ENCODE measurements at places on chromosomes 1 and 21. TPM values are rescaled to one million over a fixed set of nuclear protein-coding genes. Genes with fewer than 3 reads are reported as not detected.

DNA sequence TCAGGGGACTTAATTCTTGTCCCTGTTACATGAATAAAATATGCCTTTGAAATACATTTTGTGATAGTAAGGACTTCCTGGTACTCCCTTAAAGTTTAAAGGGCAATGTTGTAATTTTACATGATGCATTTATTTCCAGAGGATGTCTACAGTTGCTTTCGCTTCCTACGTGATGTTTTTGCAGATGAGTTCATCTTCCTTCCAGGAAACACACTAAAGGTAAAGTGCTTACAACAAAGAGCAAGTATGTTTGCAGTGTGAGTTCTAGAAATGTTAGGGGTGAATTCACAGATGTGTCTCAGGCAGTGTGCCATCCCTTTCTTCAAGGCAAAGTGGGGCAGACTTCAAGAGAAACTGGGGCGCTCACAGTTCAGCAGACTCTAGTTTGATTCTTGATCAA is 31.2 kb downstream of the GNPAT start:
- no peak for DNase-seq
- peaks cover 23% of the 10 kb centered on the region for H3K36me3 ChIP-seq
- H3K4me3 ChIP-seq = no peak overlapping the region
- H3K27me3 ChIP-seq = no peaks in the 10 kb centered on the region

DNA sequence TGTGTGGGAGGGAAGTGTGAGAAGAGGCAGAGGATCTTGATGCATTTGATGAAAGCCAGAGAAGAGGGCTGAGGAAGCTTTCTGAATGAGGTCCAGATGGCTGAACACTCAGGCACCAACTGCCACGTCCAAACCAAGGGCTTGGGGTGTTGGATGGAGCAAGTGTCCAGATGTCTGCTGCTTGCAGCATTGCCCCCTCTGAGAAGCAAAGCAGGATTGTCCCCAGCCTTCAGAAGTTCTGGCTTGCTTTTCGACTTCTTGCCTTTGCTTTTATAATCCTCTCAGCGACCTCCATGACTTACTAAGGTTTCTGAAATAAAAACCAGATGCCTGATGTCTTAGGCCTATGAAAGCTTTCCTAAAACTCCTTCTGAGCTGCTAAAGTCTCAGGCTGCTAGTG is 182.5 kb downstream of the HUNK start:
- no peaks in the 10 kb centered on the region for H3K4me1 ChIP-seq
- DNase-seq = no peak
- H3K27me3 ChIP-seq = no peaks in the 10 kb centered on the region
- no peak overlapping the region for H3K4me3 ChIP-seq

DNA sequence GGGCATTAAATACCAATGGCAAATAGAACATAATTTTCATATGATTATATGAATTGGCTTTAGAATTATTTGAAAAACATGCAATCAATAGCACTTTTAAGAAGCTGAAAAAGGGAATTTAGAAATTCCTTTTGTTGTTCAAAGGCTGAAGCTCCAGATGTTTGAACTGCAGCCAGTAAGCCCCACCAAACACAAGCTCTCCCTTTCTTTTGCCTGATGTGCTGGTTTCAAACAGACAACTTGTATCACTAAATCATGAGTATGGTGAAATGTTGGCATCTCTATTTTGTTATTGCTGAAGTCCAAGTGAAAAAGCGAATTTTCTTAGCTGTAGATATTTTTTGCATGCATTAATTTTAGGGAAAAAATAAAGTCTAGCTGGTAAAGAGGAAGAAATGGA is 27.5 kb upstream of the NCAM2 start:
- no peaks in the 10 kb centered on the region for H3K36me3 ChIP-seq
- H3K4me1 ChIP-seq = no peaks in the 10 kb centered on the region

The ZNF683 gene
- not detected for total RNA-seq

The ADAMTSL4 gene
- total RNA-seq = 0.21 TPM

The SLC6A17 gene
- not detected for total RNA-seq

DNA sequence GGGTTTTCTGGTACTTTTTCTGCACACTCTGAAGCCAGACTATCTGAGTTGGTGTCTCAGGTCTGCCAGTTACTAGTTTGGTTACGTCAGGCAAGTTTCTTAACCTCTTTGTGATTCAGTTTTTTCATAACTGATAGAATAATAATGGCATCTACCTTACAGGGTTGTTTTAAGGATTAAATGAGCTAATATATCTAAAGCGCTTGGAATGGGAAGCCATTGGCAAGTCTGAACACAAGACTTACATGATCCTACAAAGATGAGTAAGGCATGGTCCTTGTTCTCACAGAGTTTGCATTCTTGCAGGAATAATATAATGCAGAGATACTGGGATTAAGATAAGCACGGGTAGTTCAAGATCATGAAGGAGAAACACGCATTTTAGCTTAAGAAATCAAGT is 9.2 kb upstream of the DENND2D start:
- H3K4me1 ChIP-seq = peaks cover 39% of the 10 kb centered on the region
- DNase-seq = no peak
- no peaks in the 10 kb centered on the region for H3K36me3 ChIP-seq
- H3K27ac ChIP-seq = no peak overlapping the region

GRCh38 chr1:204477036-204477740 is 17.4 kb downstream of the PIK3C2B start:
- DNase-seq = no peak
- no peak overlapping the region for H3K27ac ChIP-seq
- peaks cover 4% of the 10 kb centered on the region for H3K36me3 ChIP-seq
- no peaks in the 10 kb centered on the region for H3K27me3 ChIP-seq

The BGLAP gene
- 0.40 TPM for total RNA-seq

DNA sequence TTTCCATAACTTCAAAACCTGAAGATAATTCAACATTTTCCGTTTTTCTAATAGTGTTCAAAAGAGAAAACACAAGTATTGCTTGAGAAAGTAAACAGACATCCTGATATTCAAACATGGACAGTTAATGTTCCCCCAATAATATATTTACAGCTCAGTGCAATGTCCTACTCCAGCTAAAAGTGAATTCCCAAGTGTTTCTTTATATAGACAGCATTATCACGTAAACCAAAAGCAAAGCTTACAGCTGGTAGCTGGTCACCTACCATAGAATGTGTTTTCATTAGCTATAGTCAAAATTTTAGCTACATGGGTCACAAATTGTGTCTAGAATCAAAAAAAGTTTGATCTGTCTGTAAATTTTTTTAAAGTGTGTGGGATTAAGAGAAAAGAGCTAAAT is 34.9 kb downstream of the WLS start:
- no peaks in the 10 kb centered on the region for H3K4me1 ChIP-seq
- no peak overlapping the region for H3K27ac ChIP-seq
- no peak overlapping the region for H3K4me3 ChIP-seq
- no peak for DNase-seq

- no peak for DNase-seq
- H3K36me3 ChIP-seq = no peaks in the 10 kb centered on the region
- no peak overlapping the region for H3K27ac ChIP-seq
- H3K4me1 ChIP-seq = no peaks in the 10 kb centered on the region
- peaks cover 7% of the 10 kb centered on the region for H3K27me3 ChIP-seq
Measured at GRCh38 chr1:212514782-212515181, 82.1 kb downstream of the NENF start.

GRCh38 chr21:21734088-21734487 is 735.9 kb downstream of the NCAM2 start:
- no peak overlapping the region for H3K4me3 ChIP-seq
- H3K27me3 ChIP-seq = no peaks in the 10 kb centered on the region
- H3K4me1 ChIP-seq = no peaks in the 10 kb centered on the region
- no peak overlapping the region for H3K27ac ChIP-seq
- no peaks in the 10 kb centered on the region for H3K36me3 ChIP-seq

The LCE1F gene
- not detected for total RNA-seq

DNA sequence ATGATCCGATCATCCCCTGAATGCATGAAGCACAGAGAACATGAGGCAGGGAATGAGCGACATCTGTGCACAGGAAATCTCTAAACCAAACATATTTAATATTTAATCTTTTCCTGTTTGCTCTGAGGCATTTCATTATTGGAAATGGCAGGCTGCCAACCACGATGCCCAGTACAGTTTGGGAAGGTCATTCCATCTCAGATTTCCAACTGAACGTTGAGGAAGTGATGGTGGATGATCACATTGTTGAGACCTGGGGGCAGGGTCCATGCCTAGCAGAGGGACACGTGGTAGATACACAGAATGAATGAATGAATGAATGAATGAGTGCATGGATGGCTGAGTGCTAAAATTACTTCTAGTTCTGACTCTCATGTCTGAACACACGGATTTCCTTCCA is 15.9 kb upstream of the FASLG start:
- H3K36me3 ChIP-seq = no peaks in the 10 kb centered on the region
- no peak for DNase-seq
- peaks cover 10% of the 10 kb centered on the region for H3K27me3 ChIP-seq
- H3K4me1 ChIP-seq = peaks cover 31% of the 10 kb centered on the region
- H3K4me3 ChIP-seq = no peak overlapping the region

- no peaks in the 10 kb centered on the region for H3K4me1 ChIP-seq
- no peaks in the 10 kb centered on the region for H3K27me3 ChIP-seq
- H3K27ac ChIP-seq = no peak overlapping the region
- H3K4me3 ChIP-seq = no peak overlapping the region
- no peaks in the 10 kb centered on the region for H3K36me3 ChIP-seq
Measured at GRCh38 chr21:19609611-19610010, 1206.0 kb upstream of the TMPRSS15 start.

GRCh38 chr1:117636637-117637425 is 31.0 kb downstream of the TENT5C start:
- peaks cover 3% of the 10 kb centered on the region for H3K27me3 ChIP-seq
- no peaks in the 10 kb centered on the region for H3K36me3 ChIP-seq
- H3K4me3 ChIP-seq = no peak overlapping the region
- H3K27ac ChIP-seq = no peak overlapping the region
- H3K4me1 ChIP-seq = peaks cover 26% of the 10 kb centered on the region

The SLC30A1 gene
- total RNA-seq = 14.1 TPM

GRCh38 chr21:45709173-45709572 is 65.6 kb downstream of the PCBP3 start:
- H3K4me1 ChIP-seq = no peaks in the 10 kb centered on the region
- no peaks in the 10 kb centered on the region for H3K27me3 ChIP-seq
- no peak for DNase-seq
- H3K4me3 ChIP-seq = no peak overlapping the region
- no peaks in the 10 kb centered on the region for H3K36me3 ChIP-seq
- no peak overlapping the region for H3K27ac ChIP-seq

DNA sequence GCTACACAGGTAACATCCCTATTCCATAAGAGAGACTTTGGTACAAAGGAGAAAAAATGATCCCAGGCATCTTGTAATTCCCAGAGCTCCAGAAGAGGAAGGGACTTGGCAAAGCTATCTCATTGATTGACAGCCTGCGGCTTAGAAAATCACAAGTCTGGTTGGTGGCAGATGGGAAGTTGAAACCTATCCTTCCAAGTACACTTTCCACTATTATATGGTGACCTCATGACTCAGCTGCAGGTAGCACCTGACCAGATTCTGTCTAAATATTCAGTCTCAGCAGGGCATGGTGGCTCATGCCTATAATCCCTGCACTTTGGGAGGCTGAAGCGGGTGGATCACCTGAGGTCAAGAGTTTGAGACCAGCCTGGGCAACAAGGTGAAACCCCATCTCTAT is 89.9 kb downstream of the TIAM1 start:
- H3K4me1 ChIP-seq = no peaks in the 10 kb centered on the region

- H3K27me3 ChIP-seq = no peaks in the 10 kb centered on the region
- H3K36me3 ChIP-seq = no peaks in the 10 kb centered on the region
- H3K27ac ChIP-seq = no peak overlapping the region
Measured at GRCh38 chr1:227838181-227838580, 22.7 kb downstream of the PRSS38 start.

DNA sequence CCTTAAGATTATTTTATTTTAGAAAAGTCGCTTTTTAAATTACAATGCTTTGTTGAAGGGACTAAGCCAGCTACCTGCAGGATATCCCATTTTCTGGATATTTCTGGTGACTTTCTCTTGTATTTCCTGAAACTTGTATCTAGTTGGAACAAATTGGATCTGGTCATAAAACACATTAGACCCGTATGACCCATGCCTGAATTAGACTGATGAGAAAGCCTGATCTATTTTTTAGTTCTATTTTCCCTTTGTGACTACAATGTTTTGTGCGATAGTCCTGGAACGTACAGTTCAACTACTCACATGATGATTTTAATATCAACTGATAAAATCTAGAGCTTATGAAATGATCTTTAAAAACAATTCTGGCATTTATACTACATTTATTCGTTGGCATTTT is 151.8 kb downstream of the RHOU start:
- no peaks in the 10 kb centered on the region for H3K4me1 ChIP-seq
- H3K27me3 ChIP-seq = no peaks in the 10 kb centered on the region
- no peak overlapping the region for H3K4me3 ChIP-seq
- DNase-seq = no peak
- H3K27ac ChIP-seq = no peak overlapping the region
- H3K36me3 ChIP-seq = no peaks in the 10 kb centered on the region

GRCh38 chr21:40569357-40569756 is 277.6 kb downstream of the DSCAM start:
- H3K36me3 ChIP-seq = no peaks in the 10 kb centered on the region
- DNase-seq = no peak
- H3K4me3 ChIP-seq = no peak overlapping the region
- no peak overlapping the region for H3K27ac ChIP-seq
- H3K27me3 ChIP-seq = no peaks in the 10 kb centered on the region

GRCh38 chr1:206465951-206466350 is 4.3 kb upstream of the IKBKE start:
- H3K27ac ChIP-seq = no peak overlapping the region
- no peak overlapping the region for H3K4me3 ChIP-seq
- DNase-seq = no peak
- no peaks in the 10 kb centered on the region for H3K27me3 ChIP-seq
- peaks cover 55% of the 10 kb centered on the region for H3K4me1 ChIP-seq

- no peak overlapping the region for H3K27ac ChIP-seq
- no peak overlapping the region for H3K4me3 ChIP-seq
- DNase-seq = no peak
- H3K27me3 ChIP-seq = no peaks in the 10 kb centered on the region
Measured at GRCh38 chr1:30732277-30732996, 9.1 kb upstream of the MATN1 start.

The APH1A gene
- total RNA-seq = 130 TPM

The CFHR4 gene
- not detected for total RNA-seq

GRCh38 chr1:1157426-1157913 is 16.2 kb upstream of the TTLL10 start:
- H3K4me3 ChIP-seq = peak overlapping the region; percentile 93
- no peaks in the 10 kb centered on the region for H3K36me3 ChIP-seq
- no peak for DNase-seq
- no peaks in the 10 kb centered on the region for H3K27me3 ChIP-seq
- H3K4me1 ChIP-seq = peaks cover 7% of the 10 kb centered on the region
- H3K27ac ChIP-seq = peak overlapping the region; percentile 73

GRCh38 chr1:41033272-41033671 is 11.7 kb upstream of the SLFNL1 start:
- H3K36me3 ChIP-seq = peaks cover 2% of the 10 kb centered on the region
- H3K4me3 ChIP-seq = no peak overlapping the region
- no peak for DNase-seq
- H3K4me1 ChIP-seq = no peaks in the 10 kb centered on the region

Measured in GM12878 (cell line).